ENCODE measurements at places on chromosomes 4 and X.

GRCh38 chrX:39816871-39817731 is 280.7 kb downstream of the BCOR start:
- DNase-seq = no peak

GRCh38 chr4:102216666-102217065 is 128.6 kb downstream of the SLC39A8 start:
- no peak for DNase-seq

DNA sequence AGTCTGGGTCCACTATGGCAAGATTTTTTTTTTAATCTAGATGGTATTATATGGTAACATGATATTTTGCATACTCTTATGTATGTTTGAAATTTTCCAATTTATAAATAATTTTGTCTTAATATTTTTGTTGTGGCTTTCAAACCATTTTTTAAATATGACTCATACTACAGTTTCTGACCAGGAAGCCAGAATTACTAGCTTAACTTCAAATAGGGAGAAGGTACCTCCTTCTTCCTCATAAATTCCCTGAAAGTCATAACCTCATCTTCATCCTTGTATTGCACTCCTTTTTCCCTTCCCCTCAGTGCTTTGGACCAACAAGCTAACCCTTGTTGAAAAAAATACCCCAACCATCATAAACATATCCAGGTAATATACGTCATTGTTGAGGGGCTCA is 21.6 kb downstream of the ARAP2 start:
- DNase-seq = no peak

- DNase-seq = no peak
Observed at GRCh38 chr4:97828646-97829045, 314.6 kb downstream of the STPG2 start.

DNA sequence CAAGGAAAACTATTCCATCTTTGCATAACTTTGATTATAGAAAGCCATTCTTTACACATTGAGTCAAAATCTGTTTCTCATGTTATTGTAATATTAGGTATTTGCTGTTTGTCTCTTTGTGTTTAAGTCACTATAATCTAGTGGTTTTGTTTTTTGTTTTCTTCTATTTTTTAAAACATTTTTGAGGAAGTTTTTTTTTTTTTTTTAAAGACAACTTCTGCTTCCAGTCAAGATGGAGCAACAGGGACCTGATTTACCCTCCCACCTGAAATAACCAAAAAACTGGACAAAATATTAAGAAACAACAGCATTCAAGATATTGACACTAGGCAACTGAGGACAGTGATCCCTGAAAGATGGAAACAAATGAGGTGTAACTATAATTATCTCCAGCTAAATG is 18.4 kb upstream of the NSUN7 start:
- no peak for DNase-seq

DNA sequence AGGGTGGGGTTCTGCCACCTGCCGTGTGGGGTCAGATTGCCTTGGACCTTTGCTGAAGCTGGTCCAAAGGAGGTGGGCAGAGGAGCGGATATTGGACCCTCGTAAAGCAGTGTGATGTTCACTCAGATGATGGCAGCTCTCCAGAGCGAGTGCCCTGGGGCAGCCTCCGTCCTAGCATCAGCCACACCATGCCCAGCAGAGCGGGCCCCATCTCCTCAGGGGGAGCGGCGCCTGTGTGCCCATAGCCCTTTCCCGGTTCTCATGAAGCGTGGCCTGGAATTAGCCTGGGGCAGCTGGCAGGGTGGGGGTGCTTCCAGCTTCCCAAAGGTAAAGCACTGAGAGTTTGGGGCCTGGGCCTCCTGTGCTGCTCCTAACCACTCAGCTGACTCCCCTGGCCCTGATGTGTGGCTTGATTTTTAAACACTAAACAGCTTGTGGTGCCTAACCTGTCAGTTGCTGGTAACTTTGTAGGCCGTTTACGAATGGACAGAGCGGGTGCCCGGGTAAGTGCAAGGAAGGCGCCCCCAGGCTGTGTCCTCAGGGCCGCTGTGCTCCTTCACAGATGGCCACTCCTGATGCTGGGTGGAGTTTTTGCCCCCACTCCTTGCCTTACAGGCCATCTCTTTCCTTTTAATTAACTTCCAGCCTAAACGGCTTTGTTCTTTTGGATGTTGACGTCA is 36.0 kb downstream of the NOP14 start:
- DNase-seq = no peak

DNA sequence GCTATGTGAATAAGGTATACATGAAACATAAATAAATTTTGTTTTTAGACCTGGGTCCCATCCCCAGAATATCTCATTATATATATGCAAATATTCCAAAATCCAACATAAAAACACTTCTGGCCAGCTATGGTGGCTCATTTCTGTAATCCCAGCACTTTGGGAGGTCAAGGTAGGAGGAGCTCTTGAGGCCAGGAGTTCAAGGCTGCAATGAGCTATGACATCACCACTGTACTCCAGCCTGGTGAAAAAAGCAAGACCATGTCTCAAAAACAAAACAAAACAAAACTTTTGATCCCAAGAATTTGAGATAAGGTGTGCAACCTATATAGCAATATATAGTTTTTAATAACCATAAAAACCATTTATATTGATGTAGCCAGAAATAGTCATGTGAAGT is 5.4 kb upstream of the ADGRA3 start:
- DNase-seq = no peak

DNA sequence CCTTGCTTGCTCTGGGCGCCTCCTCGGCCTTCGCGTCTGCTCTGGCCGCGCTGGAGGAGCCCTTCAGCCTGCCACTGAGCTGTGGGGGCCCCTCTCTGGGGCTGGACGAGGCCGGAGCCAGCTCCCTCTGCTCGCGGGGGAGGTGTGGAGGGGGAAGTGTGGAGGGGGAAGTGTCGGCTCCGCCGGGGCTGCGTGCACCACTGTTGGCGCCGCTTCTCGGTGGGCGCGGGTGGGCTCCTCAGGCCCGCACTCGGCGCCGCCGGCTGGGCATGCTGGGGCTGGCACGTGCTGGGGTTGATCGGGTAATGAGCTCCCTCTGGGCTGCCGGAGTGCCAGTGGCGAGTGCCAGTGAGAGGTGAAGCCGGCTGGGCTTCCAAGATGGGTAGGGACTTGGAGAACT is 116.7 kb downstream of the CPXCR1 start:
- no peak for DNase-seq

DNA sequence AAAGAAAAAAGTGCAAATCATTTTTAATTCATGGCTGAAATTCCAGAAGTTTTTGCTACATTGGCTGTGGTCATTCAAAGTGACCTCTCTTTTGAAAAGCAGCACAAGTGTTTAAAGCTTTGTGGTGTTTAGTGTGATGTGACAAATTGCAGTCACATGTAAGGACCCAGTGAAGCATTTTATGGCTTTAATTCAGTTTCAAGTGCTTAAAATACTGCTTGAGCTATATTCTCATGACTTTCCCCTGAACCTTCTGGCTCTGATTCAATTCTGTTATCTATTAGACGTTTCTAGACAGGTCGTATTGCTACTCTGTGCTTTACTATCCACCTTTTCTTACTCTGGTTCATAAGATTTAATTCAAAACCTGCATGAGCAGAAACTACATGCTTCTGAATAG is 105.8 kb downstream of the FAT4 start:
- no peak for DNase-seq

- no peak for DNase-seq
Observed at GRCh38 chr4:121219227-121219626, 55.1 kb upstream of the TNIP3 start.

DNA sequence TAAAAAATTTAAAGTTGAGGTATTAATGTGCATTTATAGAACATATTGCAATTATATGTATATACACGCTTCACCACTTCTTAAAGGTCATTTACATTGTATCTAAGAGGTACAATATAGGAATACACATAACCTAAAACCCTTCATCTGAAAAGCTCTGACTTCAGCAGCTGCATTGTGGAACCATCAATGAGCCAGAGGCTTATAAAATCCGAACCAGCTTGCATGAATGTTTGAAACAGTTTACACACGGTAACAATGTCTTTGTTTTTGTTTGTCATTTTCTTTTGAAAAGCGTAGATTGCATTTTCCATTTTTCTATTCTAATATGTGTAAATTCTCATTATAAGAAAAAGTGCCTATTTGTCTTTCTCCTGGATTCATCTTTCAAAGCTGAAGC is 221.6 kb downstream of the DCLK2 start:
- DNase-seq = no peak

GRCh38 chr4:32106767-32107166 is 1386.6 kb downstream of the PCDH7 start:
- no peak for DNase-seq

- no peak for DNase-seq
Observed at GRCh38 chr4:173014836-173015235, 153.8 kb upstream of the GALNT7 start.

DNA sequence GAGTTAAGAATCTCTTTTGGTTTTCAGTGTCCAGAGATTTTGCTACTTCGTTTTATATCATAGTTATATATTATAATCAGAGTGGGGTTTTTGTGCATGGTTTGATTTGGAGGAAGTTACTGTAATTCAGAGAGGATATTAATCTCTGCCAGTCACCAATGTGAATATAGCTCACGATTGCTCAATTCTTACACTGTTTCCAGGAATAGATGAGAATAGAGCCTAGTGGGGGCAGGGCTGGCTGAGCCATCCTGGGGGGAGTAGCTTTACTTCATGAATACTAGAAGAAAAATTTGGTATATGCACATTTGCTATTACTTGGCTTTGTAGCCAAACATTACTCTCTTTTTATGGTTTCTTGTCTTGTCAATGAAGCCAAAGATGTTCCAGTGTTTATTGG is 60.9 kb upstream of the TRPC3 start:
- DNase-seq = no peak

- DNase-seq = no peak
Observed at GRCh38 chrX:22664826-22665225, 334.9 kb upstream of the DDX53 start.

DNA sequence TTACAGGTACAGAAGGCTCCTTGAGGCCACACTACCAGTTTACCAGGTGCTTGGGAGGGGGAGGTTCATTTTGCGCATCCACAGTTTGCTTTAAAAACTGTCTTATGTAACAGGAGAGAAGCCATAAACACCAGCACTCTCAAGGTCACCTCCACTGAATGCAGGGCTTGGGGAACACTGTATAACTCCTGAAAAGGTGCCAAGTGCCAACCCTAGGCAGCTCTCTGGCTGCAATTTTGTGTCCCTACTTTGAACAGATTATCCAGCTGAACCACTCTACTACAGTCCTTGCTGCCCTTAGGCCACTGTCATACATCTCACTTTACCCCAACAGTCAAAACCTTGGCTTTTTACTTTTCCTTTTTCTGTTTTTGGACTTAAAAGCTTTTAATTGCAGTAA is 507.9 kb downstream of the SMARCA1 start:
- no peak for DNase-seq

- DNase-seq = peak; percentile 5
Observed at GRCh38 chrX:43949669-43950068, 23.5 kb downstream of the NDP start.

DNA sequence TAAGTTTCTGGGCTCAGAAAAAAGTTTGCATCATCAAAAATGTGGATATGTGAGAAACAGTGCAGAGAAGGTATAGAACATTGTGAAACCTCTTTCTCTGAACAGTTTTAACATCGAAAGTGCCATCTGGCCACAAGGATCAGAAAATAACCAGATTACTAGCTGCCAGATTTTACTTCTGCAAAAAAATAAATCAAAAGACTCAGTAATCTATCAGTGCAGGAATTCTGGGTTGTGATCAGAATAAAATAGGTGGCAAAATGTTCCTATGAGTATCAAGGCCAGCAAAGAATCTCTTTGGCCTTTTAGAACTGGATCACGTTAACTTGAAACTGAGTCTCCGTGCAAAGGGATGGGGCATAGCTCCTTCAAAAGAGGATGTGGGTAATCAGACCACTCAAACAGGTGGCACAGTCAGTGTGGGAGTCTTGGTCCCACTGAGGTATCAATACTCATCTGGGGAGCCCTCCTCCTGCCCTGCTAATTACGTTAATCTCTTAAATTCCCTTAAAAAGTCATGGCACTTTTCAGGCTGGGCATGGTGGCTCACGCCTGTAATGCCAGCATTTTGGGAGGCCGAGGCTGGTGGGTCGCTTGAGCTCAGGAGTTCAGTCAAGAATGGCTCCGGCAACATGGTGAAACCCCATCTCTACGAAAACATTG is 26.7 kb upstream of the RBM47 start:
- no peak for DNase-seq

- no peak for DNase-seq
Observed at GRCh38 chr4:111652236-111652635, 493.0 kb upstream of the FAM241A start.

DNA sequence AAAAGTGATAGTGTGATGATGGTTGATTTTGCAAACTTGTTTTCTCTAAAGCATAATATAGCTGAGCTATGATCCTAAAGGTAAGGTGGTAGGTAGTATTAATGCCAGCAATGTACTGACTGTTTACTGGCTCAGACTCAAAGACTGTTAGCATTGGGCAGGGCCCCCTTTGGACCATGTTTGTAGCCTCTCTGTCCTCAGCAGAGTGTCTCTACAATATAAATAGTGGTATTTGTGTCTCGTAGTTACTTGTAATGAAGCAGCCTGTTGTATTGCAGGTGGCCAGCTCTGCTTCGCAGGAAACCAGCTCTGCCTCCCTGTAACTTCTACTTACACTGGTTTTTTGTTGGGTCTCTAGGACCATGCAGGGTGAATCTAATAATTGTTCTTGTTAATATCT is 70.5 kb downstream of the ARHGAP10 start:
- DNase-seq = no peak

DNA sequence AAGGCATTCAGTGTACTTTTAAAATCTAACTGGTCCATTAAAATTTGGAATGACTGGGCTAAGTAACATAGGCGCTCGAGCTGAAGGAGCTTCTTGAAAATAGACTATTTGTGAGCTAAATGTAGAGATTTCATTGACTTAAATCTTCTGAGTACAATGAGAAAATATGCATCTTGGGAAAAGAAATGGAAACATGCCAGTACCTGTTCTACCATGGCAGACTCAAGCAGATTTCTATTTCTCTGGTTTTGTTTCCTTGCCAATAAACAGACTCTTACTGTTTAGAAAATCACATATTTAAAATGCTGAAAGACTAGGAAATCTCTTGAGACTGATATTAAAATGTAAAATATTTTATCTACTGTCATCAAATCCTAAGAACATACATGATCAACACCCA is 678.1 kb downstream of the FAT4 start:
- no peak for DNase-seq

DNA sequence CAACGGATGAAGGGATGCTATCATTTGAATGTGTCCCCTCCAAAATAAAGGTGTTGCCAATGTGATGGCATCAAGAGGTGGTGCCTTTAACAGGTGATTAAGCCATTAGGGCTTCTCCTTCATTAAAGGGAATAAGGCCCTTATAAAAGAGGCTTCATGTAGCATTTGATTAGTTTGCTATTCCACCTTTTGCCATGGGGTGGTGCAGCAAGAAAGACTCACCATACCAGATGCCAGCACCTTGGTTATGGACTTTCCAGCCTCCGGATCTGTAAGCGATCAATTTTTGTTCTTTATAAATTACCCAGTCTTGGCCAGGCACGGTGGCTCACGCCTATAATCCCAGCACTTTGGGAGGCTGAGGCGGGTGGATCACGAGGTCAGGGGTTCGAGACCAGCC is 7.9 kb upstream of the SLC25A43 start:
- DNase-seq = no peak

Measured in stimulated activated CD8-positive, alpha-beta memory T cell treated with anti-CD3 and anti-CD28 coated beads, Interleukin-15, amount 100 ng/mL, for 48 hours (primary cell).